ENCODE measurements at places on chromosomes 4 and X.
A peak's percentile ranks its signal among the peaks of the same experiment; 100 is the strongest.

GRCh38 chr4:54213001-54213400 lies 16.1 kb upstream of the PDGFRA start:
- no peak for DNase-seq

DNA sequence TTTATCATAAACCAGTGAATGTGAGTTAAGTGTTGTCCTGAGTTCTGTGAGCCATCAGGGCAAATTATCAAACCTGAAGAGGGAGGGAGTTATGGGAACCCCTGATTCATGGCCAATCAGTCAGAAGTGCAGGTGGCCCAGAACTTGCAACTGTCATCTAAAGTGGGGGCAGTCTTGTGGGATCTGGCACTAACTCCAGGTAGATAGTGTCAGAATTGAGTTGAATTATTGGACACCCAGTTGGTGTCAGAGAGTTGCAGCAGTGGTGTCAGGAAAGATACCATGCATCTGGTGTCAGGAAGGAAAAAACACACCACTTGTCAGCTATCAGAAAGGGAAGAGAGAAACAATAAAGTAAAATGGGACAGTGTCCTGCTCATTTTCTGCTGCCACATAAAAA lies 8.4 kb downstream of the CORIN start:
- no peak for DNase-seq

GRCh38 chrX:11531226-11531625 lies 134.5 kb downstream of the ARHGAP6 start:
- no peak for DNase-seq

GRCh38 chr4:178633263-178633662 lies 1191.0 kb upstream of the AGA start:
- DNase-seq: no peak

DNA sequence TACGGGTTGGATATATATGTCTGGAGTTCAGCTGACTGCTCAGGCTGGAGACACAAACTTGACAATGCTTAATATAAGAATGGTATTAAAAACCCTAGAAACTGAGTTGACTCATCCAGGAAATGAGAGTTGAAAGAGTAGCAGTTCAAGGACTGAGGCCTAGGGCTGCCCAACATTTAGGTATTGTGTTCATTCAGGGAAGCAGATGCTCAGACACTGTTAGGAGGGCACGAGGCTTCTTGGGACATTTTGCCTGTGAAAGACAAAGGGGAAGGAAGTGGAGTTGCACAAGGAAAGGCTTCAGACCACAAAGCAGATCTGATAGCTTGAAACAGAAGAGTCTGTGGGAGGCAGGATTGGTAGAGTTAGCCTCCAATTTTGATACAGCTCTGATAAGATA lies 52.0 kb upstream of the HS3ST1 start:
- DNase-seq: no peak

GRCh38 chrX:46575991-46576392 lies 2.4 kb downstream of the CHST7 start:
- no peak for DNase-seq

- no peak for DNase-seq
Observed at GRCh38 chrX:136827026-136827425, 46.3 kb upstream of the ARHGEF6 start.

- DNase-seq: peak; percentile 57
Observed at GRCh38 chrX:119784747-119785446, 6.5 kb downstream of the RPL39 start.

DNA sequence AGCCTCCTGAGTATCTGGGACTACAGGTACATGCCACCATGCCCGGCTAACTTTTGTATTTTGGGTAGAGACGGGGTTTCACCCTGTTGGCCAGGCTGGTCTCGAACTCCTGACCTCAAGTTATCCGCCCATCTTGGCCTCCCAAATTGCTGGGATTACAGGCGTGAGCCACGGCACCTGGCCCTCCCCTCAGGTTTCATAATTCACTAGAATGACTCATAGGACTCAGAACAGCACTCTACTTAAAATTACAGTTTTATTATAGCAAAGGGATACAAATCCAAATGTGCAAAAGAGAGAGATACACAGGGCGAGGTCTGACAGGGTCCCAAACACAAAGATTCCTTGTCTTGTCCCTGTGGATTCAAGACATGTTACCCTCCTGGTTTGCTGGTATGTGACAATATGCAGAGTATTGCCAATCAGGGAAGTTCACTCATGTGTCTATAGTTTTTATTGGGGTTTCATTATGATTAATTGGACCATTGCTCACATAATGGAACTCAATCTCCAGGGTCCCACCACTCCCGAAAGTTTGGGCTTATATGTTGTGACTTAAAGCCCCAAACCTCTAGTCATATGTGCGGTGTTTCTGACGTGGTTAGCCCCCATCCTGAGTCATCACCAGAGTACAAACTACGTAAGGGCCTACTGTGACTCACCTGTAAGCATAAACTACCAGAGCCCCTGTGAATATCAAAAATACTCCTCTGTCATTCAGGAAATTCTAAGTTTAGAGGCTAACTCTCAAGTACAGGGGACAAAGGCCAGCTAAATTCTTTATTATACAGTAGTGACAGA lies 5.2 kb downstream of the YIPF6 start:
- DNase-seq: no peak

DNA sequence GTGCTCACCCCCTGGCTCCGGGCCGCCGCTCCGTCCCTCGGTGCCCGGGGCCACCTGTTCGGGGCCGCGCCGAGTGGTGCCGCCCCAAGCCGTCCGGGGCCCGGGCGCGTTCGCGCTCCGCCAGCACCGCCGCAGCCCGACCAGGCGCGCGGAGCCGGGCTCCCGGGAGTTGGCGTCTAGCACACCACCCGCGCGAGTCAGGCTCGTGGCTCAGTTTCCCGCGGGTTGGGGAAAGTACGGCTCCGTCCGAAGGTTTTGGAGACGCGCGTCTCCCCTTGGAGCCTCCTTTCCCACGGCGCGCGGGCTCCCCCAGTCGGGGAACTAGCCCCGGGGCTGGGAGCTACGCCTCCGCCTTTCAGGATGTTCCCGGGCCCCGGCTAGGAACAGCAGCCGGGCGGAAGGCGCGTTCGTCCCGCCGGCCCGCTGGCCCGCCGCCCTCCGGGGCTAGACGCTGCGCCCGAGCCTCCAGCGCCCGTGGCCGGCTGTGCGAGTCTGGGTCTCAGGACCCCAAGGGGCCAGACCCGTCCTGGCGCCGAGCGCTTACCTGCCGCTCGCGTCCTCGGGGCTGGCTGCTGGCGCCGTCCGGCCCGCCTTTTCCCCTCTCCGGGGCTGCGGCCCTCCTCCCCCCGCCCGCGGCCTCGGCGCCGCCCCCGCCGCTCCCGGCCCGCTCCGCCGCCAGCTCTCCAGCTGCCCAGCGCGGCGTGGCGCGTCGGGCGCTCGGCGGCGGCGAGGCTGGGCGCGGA lies at the start of gene ADGRG2:
Gene ADGRG2 (minus strand): TSS at position 571 of the 743 bp plus-strand sequence. CDS start 53,634 bp downstream, outside the sequence.
- peak; percentile 42 for DNase-seq

DNA sequence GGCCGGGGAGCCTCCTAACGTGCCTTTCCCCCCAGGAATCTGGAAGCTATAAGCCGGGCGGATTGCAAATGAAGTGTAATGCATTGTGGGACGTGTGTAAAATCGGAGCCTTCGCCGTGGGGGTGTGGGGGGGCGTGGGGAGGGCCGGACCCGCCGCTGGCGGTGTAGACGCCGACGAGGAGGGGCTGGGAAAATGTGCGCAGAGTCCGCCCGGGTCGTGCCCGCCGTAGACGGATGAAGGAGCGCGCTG lies 1.3 kb downstream of the STOX2 start:
- DNase-seq: peak; percentile 44

- no peak for DNase-seq
Observed at GRCh38 chrX:120499301-120500072, 30.4 kb upstream of the LAMP2 start.

- DNase-seq: peak; percentile 26
Observed at GRCh38 chr4:147822128-147822527, 90.2 kb downstream of the ARHGAP10 start.

GRCh38 chrX:18543738-18544137 lies 118.3 kb downstream of the CDKL5 start:
- DNase-seq: no peak

GRCh38 chr4:10273030-10273429 lies 156.4 kb upstream of the WDR1 start:
- no peak for DNase-seq

GRCh38 chr4:33628296-33628695 lies 2616.0 kb downstream of the ARAP2 start:
- DNase-seq: no peak

GRCh38 chrX:149570668-149571067 lies 16.6 kb downstream of the MAGEA9B start:
- no peak for DNase-seq

DNA sequence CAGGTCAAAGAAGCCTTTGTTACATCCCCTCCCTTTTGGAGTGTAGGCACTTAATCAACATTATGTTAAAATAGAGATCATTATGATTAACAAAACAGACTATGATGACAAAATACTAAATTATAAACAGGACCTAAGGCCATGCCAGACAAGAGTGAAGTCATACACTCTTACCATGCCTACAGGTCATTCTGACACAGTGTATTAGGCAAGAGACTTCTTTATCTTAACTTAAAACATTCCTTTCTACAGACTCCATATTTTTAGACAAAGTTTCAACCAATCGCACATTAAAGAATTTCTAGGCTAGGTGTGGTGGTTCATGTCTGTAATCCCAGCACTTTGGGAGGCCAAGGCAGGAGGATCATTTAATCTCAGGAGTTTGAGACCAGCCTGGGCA lies 128.6 kb upstream of the SLC34A2 start:
- DNase-seq: no peak

DNA sequence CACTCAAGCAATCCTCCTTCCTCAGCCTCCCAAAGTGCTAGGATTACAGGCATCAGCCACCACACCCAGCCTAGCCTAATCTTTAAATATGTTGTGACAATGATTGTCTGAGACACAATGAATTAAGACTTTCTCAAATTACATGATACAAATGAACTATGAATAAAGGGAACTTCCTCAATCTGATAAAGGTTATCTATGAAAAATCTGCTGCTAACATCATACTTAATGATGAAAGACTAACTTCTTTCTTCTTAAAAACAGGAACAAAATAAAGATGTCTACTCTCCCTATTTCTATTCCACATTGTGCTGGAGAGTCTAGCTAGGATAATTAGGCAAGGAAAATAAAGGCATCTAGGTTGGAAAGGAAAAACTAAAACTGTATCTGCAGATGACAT lies 60.0 kb downstream of the PDHA1 start:
- no peak for DNase-seq

DNA sequence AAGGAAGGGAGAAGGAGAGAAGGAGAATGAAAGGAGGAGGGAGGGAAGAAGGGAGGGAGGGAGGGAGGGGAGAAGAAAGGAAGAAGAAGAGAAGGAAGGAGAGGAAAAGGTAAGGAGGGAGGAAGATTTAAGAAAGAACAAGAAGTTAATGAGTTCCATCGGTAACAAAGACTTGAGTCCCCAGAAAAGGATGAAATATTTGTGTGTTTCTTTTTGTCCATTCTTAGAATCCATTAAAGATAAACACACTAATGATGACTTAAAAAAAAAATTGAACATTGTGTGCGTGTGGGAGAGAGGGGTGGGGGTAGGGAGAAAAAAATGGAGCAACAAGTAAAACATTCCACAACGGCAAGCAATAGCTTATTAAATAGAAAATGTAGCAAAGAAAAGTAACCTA lies 131.4 kb downstream of the THOC2 start:
- no peak for DNase-seq

GRCh38 chr4:24143741-24144140 lies 253.9 kb upstream of the PPARGC1A start:
- DNase-seq: no peak

- no peak for DNase-seq
Observed at GRCh38 chr4:101025755-101026154, 321.6 kb downstream of the PPP3CA start.

DNA sequence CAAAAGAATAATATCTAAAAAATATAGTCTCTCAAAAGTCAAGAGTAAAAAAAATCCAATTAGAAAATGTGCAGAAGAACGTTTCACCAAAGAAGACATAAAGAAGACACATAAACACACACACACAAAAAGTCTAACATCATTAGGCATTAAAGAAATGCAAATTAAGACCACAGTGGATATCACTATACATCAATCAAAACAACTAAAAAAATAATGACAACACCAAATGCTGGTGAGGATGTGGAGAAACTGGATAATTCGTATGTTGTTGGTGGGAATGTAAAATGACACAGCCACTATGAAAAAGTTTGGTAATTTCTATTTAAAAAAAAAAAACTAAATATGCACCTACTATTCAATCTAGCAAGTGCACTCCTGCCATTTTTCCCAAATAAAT lies 66.4 kb downstream of the LRBA start:
- no peak for DNase-seq

DNA sequence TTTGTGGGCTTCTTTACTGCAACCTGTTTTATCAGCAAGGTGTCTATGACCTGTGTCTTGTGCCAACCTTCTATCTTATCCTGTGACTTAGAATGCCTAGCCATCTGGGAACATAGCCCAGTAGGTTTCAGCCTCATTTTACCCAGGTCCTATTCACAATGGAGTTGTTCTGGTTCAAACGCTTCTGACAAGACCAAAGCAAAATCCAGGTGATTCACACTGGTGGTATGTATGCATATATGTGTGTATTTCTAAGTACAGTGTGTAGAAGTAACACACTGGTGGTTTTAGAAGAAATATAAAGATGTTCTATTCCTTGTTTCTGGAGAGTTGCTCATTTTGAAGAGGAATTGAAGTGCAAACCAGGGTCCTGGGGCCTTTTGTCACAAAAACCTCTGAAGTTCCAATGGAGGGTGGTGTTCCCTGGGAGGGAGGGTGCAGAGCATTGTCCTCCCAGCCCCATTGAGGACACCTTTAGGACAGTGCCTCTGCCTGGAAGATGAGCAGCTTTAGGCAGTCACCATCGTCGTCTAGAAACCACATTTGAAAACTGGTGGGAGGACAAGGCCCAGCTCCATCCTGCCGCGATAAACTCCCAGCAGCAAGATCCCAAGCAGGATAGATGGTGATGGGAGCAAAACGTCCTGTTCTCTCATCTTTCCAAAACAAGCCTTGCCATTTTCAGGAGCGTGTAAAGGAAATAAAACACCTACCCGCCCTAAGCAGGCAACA lies 191.4 kb downstream of the TSPAN5 start:
- no peak for DNase-seq

DNA sequence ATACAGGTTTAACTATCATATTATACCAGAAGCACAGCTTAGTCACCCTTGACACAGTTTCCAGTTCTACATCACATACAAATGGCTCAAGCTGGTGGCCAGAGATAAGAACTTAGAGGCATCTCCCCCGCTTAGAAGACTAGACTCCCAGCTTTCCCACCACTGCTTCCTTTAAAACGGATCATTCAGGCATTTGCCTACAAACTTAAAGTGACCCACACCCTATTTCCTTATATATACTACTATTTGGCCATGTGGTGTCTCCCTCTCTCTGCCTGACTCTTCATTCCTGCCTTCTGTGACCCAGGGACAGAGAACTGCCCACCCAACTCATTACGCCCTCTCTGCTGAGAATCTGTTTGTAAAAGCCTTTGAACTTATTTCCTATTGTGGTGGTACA lies 781.2 kb upstream of the DIAPH2 start:
- DNase-seq: no peak

Data from BE2C (cell line).